GM04504 (cell line): ENCODE measurements at places on chromosomes 6 and 20.

DNA sequence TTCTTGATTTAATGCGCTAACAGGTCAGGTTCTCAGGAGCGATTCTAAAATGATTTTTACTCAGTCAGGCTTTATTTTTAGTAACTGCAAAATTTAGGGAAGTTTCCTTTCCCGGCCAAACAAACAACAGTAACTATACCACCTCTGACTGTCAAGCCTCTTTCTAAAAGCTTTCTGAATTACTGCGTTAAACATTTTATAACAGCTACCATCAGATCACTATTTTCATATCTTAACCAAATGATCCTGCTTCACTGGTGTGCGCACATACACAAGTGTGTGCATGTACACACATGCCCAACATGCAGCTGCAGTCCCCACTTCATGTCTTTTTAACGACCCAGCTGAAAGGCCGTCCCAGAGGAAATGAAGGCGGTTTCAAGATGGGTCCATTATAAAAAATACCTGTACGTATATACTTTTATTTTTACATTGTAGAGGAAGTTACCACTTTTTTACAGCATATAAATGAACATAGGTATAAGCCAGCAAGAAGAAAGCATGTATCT is 25.0 kb downstream of the TMEM242 start:
- DNase-seq: no peak

GRCh38 chr6:168439794-168440450 is 1.1 kb upstream of the SMOC2 start:
- DNase-seq: no peak

GRCh38 chr20:34445177-34446065 is 70.8 kb upstream of the DYNLRB1 start:
- DNase-seq: no peak

GRCh38 chr20:711576-711975 is 36.0 kb upstream of the SCRT2 start:
- no peak for DNase-seq
